Activated CD4-positive, alpha-beta T cell treated with anti-CD3 and anti-CD28 coated beads for 36 hours (primary cell): ENCODE measurements at places on chromosomes 16 and 17. TPM values are rescaled to one million over a fixed set of nuclear protein-coding genes. Genes with fewer than 3 reads are reported as not detected.
A peak's percentile ranks its signal among the peaks of the same experiment; 100 is the strongest.

DNA sequence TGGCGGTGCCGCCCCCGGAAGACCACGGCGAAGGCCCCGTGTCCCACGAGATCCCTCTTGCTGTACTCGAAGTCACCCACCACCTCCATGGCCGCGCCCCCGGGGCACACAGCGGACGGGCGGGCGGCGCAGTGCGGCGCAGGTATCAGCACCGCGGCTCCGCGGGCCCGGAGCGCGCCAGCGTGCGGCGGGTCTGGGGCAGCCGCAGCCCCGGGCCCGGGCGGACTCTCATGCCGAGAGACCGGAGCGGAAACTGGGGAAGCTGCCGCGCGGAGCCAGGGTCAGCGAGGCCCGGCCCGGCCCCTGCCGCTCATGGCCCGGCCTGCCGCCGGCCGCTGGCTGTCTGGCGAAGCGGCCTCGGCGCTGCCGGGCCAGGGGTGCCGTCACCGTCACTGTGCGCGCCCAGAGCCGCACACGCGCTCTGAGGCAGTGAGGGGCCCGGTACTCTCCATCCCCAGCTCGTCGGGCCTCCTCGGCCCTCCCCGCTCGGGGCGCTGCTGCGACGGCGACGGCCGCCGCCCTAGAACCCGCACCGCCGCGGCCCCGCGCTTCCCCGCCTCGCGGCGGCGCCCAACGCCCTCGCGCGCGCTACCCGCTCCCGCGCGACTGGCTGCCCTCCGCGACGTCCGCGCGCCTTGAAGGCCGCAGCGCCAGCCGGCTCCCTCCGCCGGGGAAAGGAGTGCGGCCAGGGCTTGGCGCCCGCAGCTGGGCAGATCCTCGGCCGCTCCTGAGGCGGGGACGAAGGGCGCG, at the start of gene ULK2:
ULK2 (minus strand) TSS at position 608 of the 750 bp plus-strand sequence; CDS start at position 89, 519 bp downstream.
- DNase-seq, result peak; percentile 74

DNA sequence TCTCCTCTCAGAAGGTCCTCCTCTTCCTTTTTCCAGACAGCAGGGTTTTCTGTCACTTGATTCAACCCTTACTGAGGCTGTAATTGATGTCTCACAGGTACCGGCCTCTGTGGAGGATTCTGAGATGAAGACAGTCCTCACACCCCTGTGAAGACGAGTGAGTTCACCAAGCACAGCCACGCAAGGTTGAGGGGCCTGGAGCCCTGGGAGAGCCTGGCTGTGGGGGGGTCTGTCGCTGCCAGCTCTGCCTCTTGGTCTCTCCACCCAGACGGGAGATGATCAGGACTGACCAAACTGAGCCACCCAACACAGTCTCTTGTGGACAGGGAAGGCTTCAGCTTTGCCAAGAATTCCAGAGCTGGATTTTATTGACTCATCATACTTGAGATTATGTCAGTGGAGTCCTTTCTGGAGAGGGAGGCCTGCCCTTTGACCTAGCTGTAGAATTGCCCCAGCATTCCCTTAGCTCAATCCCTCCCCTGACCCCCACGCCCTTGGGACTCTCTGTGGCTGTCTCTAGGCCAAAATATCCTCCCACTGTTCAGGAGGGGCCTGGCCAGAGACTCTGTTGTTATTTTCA, 51.1 kb upstream of the CRHR1 start:
- no peak for DNase-seq

- DNase-seq, result no peak
Observed at GRCh38 chr16:80900593-80900954, 96.2 kb upstream of the CDYL2 start.

KRT12 gene
- total RNA-seq, result not detected

GRCh38 chr16:50247123-50247905, 19.0 kb upstream of the ADCY7 start:
- DNase-seq, result no peak

PTX4 gene
- total RNA-seq, result not detected

GRCh38 chr17:40895106-40895730, 10.2 kb upstream of the KRT20 start:
- DNase-seq, result no peak

DNA sequence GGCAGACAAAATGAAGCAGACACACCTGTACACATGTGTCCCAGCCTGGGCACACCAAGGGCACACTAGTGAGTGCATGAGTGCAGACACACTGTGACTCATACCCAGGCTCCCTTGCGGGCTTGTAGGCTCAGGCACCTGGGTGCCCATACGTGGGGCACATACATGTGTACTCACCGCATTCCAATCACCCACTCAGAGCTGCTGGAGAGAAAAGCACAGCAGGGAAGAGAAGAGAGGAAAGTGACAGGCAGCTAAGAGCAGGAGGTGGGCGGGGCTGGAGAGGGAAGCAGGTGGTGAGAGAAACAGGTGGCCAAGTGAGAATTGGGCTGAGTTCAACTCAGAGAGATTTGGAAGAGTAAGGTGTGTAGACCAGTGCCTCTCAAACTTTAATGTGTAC, 54.0 kb downstream of the TMEM132E start:
- DNase-seq, result peak; percentile 12

- DNase-seq, result peak; percentile 72
Observed at GRCh38 chr16:89922884-89923639, at the start of gene TUBB3. Gene TUBB3, plus strand, starts transcription at chr16:89923342. Its CDS starts 60 bp downstream, at chr16:89923402.

TBC1D28 gene
- total RNA-seq, result not detected

DNA sequence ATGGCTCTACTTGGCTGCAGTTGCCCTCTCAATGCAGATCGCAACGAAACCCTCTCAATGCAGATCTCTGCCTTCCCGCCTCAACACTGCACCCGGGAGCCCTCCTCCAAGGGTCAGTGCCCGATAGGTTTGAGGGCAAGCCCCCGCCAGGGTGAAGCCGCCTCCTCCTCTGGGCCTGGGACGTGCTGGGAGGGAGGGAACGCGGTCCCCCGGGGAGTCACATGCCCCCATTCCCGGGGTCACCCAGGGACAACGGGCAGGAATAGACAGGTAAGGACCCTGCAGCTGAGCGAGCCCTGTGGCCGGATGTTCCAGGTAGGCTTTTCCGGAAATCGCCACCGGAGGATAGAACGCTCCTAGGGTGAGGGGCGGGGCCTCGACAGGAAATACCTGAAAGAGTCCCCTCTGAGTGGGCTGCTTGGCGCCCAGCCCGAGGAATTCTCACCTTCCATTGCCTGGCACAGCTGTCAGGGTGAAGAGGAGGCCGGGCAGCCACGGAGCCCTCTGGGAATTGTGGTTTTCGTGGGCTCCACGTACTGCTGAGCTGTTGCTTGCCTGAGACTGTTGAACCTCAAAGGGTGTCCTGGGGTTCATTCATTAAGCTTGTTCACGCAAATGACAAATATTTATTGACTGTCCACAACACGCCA, 12.8 kb downstream of the ZNF174 start:
- DNase-seq, result no peak

DNA sequence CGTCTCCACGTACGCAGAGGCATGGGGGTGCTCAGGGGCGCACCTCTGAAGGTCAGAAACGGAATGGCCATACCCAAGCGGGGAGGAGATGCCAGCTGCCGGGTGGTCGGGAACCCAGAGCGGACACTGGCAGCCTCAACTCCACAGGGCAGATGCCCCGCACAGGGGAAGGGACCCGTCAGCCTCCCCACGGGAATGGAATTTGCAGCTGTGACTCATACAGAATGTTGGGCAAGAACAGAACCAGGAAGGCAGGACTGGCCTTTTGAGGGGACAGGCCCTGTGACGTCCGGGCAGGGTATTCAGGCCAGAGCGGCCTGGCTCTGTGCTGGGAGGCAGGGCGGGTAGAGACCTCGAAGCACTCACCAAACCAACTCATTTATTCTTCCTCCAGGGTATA, 7.5 kb downstream of the TK1 start:
- DNase-seq, result no peak

DNA sequence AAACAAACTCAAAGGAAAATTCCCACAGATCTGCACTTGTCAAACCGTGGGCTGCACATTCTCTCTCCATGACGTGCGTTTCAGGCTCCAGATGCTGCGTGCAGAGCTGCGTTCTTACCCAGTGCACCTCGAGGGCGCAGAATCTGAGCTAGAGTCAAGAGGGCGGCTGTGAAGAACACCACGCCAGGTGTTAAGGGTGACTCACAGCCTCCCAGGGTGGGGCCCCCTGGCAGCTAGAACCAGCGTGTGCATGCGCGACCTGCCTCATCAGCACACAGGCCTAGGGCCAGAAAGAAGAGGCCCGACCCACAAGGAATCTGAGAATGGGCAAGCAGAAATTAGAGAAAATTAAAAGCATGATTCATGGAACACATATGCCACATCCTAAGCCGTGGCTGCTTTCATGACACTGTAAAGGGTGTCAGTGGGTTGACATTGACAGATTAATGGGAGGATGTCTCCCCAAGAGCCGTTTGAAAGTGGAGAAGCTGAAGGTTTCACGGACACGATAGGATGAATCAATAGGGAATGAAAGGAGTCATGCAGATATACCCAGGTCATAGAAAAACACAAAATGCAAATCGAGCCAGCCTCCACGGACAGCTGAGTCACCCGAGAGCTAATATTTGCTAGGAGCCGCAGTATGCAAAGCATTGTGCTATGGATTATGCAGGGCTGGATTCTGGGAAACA, 29.0 kb downstream of the MARCHF10 start:
- no peak for DNase-seq

DNA sequence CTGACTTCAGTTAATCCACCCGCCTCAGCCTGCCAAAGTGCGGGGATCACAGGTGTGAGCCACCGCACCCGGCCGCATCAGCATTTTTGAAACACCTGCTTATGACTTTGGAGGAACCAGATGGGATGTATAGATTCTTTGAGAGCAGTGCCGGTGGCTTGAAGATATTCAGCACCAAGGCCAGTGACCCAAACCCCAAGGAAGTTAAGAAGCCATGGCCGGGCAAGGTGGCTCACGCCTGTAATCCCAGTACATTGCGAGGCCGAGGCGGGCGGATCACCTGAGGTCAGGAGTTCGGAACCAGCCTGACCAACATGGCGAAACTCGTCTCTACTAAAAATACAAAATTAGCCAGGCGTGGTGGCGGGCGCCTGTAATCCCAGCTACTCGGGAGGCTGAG, 43.9 kb downstream of the TRARG1 start:
- no peak for DNase-seq

- peak; percentile 84 for DNase-seq
Observed at GRCh38 chr17:77494664-77495435, 354.1 kb downstream of the SEC14L1 start.

GRCh38 chr17:65557349-65558310, 3.8 kb downstream of the AXIN2 start:
- peak; percentile 37 for DNase-seq

- no peak for DNase-seq
Observed at GRCh38 chr17:9936095-9936494, 31.0 kb upstream of the RCVRN start.

DNA sequence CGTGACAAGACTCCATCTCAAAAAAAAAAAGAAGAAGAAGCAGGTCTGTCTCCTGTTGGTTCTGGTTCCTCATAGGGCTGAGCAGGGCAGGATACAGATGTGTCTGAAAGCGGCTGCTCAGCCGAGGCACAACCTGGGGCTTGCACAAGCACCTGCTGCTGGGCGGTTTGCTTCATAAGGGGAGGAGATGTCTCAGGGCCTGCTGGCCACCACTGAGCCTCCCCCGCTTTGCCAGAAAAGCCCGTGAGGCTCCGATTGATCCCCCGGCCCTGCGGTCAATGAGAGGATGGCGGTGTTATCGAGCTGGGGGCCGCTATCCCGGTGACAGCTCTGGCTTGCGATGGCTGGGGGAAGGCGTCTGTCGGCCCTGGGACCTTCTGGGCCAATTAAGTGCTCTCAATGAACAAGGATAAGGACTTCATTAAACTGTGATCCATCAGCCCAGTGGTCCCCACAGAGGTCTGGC, 162.0 kb downstream of the SDK2 start:
- DNase-seq, result no peak

GRCh38 chr16:80664226-80664625, 123.4 kb downstream of the DYNLRB2 start:
- no peak for DNase-seq

KRTAP1-1 gene
- not detected for total RNA-seq

TP53TG3F gene
- total RNA-seq, result 0.30 TPM

- no peak for DNase-seq
Observed at GRCh38 chr17:77344038-77344437, 203.3 kb downstream of the SEC14L1 start.
